DMS153 (cell line): ENCODE measurements at places on chromosomes 1 and 21.

DNA sequence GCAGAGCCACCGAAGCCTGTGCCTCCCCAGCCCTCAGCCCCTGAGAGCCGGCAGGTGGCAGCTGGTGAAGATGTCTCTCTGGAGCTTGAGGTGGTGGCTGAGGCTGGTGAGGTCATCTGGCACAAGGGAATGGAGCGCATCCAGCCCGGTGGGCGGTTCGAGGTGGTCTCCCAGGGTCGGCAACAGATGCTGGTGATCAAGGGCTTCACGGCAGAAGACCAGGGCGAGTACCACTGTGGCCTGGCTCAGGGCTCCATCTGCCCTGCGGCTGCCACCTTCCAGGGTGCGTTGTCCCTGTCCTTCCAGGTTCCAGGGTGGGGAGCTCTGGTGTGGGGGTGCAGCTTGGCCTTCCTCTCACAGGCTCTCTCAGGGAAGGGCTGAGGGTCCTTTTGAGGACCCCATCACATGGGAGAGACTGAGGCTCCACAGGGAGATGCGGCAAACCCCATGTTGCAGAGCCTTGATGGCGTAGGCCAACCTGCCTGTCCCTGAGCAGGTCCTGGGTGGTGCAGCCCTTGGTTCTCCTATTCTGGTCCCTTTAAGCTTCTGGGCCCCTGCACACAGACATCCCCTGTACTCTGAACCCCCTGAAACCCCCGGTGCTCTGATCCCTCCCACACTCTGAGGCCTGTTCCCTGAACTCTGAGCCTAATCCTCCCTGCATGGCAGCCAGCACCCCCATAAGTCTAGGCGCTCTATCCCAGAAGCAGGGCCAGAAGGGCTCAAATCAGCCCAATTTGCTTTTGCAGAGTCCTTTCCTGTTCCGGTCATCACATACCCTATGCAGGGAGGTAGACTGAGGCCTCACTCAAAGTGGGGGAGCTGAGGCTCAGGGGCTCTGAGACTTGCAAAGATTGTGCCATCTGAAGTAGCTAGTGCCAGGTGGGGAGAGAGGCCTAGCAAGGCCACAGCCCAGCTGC lies 88.5 kb downstream of the TRIM11 start:
- DNase-seq, result no peak

DNA sequence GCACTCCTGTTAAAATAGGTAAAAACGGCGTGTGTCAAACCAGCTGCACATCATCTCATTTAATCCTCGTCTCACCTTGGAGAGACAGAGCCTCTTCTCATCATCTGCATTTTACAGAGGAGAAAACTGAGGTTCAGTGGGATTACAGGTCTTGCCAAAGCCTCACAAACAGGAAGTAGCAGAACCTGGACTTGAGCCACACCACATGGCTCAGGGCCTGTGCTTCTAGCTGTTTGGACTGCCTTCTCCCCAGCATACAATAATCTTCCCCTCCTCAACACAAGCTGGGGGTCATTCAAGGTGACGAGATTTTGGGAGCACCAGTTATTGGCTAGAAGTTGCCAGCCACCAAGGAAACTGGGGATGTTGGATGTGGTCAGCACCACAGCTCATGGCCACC lies 167.9 kb upstream of the ZC3H12A start:
- no peak for DNase-seq

DNA sequence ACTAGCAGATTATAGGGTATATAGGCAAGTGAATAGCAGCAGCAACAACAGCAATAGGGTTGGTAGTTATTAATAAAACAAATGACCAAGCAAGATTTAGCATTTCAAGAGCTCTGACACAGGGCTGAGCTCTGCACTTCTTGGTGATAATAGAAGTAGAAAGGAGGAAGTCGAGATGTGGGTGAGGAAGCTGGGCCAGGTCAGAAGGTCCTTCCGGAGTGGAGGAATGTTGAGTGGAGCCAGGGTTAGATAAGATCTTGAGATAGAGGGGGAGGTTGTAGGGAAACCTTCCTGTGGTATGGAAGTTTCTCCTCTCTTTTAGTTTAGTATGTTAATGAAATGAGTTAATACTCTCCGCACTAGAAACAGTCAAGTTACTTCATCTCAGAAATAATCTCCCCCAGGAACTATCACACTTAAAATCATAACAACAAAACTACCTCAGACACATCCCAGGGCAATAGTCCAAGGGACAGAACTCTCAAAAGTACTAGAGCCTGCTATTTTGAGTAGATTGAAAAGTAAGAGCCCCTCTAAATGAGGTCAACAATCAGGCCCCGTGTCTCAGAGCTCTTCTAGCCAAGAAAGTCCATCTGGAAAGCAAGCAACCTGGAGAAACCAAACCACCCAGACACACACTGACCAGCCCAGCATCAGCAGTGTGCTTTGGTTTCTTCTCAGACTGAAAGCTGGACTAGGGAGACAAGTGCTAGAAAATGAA lies 45.4 kb upstream of the ATP1B1 start:
- no peak for DNase-seq

DNA sequence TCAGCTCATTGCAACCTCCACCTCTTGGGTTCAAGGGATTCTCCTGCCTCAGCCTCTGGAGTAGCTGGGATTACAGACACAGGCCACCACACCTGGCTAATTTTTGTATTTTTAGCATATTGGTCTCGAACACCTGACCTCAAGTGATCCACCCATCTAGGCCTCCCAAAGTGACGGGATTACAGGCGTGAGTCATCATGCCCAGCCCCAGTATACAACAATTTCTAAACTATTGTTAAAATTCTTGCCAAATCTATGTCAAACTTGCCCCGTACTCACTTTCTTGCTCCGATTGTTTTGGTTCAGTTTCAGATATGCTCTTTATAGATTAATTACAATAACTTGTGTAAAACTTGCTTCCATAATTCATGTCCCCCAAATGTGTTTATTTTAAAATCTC lies 4.1 kb downstream of the RGS18 start:
- DNase-seq, result no peak

DNA sequence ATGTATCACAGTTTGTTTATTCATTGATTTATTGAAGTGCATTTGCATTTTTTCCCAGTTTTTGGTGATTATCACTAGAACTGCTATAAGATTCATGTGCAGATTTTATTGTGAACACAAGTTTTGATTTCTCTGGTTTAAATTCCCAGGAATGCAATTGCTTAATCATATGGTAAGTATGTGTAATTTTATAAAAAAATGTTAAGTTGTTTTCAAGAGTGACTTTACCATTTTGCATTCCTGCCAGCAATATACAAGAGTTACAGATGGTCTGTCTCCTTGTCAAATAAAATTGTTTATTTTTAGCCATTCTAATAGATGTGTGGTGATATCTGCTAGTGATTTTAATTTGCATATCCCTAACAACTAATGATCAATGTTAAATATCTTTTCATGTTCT lies 127.3 kb upstream of the APP start:
- DNase-seq, result no peak

DNA sequence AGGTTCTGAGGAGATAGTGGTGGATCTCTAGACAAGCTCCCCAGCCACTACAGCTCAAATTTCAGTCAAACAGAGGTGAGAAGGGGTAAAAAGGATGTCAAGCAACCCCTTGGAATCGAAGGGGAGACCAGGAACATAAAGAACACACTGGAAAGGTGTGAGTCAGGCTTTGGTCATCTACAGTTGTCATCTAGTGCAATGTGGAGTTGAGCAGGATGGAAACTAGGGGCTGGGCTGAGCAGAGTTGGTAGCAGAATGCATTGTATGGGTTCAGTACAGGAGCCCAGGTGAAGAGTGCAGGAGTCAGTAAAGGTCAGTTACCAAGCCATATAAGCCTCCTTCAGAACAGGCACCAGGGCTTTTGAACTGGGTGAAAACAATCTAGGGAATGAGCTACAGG lies 52.7 kb upstream of the VAV3 start:
- no peak for DNase-seq

- DNase-seq, result no peak
These were observed 44.1 kb downstream of the TFF3 start for GRCh38 chr21:42271065-42271464.

- no peak for DNase-seq
These were observed 35.2 kb upstream of the MAGOH start for GRCh38 chr1:53273526-53273925.

GRCh38 chr21:35635994-35636393 lies 424.3 kb downstream of the SETD4 start:
- DNase-seq, result no peak

DNA sequence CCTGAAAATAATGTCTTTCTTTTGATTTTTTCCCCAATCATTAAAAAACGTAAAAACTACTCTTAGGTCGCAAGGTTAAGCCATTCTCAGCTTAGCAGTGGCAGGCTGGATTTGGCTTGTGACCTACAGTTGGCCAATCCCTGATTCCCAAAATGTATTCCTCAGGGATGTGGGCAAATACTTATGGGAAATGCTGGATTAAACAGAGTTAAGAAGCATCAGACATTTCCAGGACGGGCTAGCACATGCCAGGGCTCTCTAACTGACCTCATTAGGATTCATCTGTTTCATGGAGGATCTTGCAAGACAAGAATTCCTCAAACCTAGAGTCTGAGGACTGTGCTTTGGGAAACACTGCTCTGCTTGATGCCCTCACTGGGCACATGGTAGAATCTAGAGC lies 982 bp upstream of the IL24 start:
- DNase-seq, result no peak

DNA sequence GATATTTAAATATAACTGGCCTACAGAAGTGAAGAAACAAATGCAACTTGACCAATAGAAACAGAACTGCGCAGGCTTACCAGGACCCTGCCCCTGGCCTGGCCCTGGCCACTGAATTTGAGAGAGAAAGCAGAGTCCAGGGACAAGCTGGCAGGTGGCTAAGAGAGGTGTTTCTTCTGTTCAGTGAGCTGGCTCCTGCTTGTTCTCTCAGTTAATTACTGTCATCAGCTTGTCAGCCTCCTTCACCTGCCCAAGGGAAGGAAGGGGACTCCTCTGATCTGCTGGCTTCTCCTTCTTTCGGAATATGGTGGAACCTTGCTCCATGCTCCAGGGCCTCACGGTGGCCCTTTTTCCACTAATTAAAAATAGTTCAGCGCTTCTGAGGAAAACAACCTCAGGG lies 388.4 kb downstream of the DISC1 start:
- no peak for DNase-seq

GRCh38 chr21:45736690-45737484 lies 93.4 kb downstream of the PCBP3 start:
- no peak for DNase-seq

- peak; percentile 96 for DNase-seq
These were observed 30.6 kb downstream of the FYB2 start for GRCh38 chr1:56788588-56788987.
